ENCODE measurements at places on chromosomes 4 and X.

- no peak for DNase-seq
Observed at GRCh38 chrX:132474544-132475248, 14.1 kb downstream of the MBNL3 start.

DNA sequence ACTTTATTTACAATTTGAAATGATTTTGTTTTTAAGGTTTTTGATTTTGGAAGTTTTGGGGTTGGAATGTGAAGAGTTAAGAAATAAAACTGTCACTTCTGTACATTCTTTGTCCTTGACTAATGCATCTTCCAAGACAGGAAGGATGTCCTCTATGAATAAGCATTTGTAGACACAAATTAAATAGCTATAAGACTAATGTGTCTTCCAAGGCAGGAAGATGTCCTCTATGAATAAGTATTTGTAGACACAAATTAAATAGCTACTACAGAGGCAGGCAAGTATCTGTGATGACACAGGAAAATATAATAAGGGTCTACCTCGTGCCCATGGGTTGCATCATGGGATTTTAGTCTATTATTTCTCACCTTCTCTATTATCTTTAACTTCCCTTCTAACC lies 14.5 kb downstream of the PRSS48 start:
- DNase-seq = no peak

DNA sequence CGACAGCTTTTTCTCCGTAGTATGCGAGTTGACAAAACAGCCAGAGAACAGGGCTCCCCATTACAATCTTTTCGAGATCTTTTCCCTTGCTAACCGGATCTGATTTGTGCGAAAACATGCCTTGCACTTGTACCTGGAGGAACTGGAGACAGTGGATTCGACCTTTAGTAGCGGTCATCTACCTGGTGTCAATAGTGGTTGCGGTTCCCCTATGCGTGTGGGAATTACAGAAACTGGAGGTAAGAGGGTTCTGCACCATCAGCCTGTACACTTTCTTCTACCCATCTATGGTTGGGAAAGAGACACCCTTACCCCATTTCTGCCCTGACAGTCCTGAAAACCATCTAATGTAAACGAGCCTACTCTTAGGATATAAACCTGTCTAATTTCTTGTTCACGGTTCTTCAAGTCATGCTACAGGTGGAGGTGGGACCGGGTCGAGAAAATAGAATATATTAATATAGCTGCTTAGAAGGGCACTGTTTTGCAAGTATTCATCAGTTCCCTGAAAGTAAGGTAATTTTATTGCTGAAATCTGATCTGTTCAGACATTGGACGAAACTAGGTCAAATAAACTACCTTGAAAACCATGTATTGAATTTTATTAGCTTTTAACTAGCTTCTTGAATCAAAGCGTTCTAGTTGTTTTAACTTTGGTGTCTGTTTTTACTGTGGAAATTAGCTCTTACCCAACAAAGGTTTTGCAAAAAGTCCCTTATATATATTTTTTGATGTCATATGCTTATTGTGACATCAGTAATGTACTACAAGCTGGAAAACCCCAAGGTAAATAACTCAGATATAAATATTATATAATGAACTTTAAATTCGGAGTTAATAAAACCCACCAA lies 869 bp downstream of the TMEM184C start:
- peak; percentile 13 for DNase-seq

DNA sequence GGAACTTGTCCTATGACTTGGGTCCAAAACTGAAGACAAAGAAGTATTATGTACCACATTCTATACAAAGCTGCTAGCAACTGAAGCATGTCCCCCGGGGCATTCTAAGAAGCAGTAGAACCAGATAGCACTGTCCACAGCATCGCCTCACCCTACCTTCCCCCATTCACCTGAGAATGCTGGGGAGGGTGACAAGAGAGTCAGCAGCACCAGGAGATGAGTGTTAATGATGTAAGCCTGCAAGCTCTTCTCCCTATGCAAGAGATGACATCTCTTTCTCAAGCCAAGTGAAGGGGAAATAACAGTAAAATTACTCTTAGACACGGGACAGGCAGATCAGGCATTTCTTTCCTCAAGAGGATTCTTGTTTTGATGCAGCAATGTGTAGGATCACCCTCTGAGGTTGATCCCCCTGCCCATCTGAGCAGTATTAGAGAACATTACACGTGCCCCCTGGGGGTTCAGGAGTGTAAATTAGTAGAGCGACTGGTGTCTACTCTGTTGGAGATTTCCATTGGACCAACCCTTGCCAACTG lies 13.9 kb upstream of the TLR1 start:
- peak; percentile 55 for DNase-seq

DNA sequence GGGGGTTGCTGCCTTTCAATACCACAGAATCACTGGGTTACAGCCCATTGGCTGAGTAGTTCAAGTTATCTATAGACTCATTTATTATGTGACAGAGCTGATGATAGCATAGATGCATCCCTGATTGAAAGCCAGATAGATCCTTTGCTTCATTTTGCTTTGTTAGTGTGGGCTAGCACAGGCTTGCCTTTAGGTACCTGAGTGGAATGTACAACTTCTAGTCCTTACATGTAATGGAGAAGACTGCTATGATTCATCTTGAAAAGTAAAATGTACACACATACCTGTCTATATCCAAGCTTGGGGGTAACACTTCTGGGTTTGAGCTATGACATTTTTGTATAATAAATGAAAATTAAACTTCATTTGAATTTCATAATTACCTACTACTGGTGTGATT lies 226.0 kb upstream of the FTHL17 start:
- DNase-seq = no peak

GRCh38 chr4:78732332-78733104 lies 43.6 kb upstream of the BMP2K start:
- DNase-seq = no peak

DNA sequence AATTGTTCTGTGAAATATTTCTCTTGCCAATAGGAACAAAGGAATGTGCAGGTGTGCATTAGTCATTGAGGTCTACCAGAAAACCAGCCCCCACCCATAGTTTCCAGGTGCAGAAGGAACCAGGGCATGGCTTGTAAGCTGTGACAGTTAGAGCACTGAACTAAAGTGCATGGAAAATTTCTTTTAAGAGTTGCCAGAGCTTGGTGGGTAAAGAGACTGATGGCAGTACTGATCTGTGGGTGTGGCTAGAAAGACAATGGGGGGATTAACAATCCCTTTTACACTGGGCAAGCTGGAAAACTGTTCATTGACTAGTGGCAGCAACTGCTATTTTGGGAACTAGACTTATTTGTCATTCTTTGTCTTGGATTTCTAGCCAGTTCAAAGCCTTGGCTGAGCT lies 326.9 kb downstream of the PCDH19 start:
- no peak for DNase-seq

DNA sequence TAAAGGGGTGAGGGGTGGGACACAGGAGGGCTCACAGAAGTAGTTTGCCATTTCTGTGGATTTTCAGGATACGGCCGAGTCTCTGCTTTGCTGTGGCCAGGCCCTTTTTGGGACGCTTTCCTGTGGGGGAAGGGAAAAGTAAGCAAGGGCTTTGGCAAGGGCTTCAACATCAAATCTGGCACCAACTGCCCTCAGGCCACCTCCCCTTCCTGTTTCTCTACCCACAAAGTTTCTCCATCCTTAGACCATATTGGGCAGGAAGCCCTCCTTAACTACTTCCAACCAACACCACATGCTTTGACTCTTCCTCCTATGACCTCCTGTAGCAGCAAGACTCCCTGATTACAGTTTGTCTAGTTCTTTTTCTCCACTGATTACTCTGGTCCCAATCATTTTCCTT lies 105.1 kb downstream of the PHF8 start:
- no peak for DNase-seq

- DNase-seq = no peak
Observed at GRCh38 chr4:24837781-24838180, 42.4 kb downstream of the SOD3 start.

- DNase-seq = no peak
Observed at GRCh38 chr4:3269991-3270611, 21.1 kb downstream of the MSANTD1 start.

- peak; percentile 39 for DNase-seq
Observed at GRCh38 chr4:47933840-47934239, 19.5 kb upstream of the NFXL1 start.

GRCh38 chr4:89296896-89297295 lies 10.7 kb downstream of the GPRIN3 start:
- DNase-seq = no peak

GRCh38 chrX:118632862-118633261 lies 94.5 kb upstream of the IL13RA1 start:
- peak; percentile 35 for DNase-seq

- no peak for DNase-seq
Observed at GRCh38 chr4:128924951-128925350, 115.5 kb downstream of the JADE1 start.

DNA sequence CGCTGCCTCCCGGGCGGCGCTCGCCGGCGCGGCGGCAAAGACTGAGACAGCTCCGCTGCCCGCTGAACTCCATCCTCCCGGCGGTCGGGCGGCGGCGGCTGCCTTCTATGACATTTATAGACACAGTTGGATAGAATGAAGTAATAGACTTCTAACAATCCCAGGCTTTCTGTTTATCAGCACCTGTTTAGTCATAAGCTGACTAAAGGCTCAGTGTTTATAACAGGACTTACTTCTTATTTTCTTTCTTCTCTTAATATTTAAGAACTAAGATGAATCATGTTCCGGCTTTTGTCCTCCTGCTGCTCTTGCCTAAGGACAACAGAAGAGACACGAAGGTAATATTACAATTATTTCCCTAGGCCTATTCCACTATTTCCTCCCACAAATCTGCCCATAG lies 3.9 kb downstream of the ARL13A start:
- no peak for DNase-seq

- DNase-seq = no peak
Observed at GRCh38 chr4:140302151-140302859, 71.1 kb upstream of the SCOC start.

DNA sequence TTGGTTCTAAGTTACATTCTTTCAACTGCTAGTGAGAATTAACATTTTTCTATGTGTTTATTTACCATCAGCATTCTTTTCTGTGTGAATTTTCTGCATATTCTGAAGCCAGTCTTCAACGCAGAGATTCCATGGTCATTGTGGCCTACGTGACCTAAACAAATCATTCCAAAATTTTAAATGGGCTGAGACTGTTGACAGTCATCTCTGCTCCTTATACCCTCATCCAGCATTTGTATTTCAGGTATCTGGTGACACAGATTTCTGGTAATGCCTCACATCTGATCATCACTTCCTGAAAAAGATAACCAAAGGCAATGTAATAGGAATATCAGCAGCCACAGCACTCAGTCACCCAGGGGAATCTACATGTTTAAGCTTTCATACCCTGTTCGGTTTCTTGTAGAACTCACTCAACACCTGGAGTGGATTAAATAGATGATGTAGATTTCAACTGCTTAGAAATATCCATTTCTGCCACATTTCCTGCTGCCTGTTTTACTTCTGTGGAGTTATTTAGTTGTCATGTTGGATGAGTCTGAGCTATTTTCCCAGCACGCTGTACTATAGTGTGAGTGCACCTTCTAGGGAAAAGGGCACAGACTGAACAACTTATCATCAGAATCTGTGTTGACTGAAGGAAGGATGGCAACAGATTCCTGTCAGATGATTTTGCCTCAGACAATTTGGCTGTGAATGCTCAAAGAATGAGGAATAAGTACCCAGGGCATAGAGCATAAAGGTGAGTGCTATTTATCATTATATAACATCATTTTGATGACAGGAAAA lies 73.0 kb upstream of the HPGD start:
- no peak for DNase-seq

DNA sequence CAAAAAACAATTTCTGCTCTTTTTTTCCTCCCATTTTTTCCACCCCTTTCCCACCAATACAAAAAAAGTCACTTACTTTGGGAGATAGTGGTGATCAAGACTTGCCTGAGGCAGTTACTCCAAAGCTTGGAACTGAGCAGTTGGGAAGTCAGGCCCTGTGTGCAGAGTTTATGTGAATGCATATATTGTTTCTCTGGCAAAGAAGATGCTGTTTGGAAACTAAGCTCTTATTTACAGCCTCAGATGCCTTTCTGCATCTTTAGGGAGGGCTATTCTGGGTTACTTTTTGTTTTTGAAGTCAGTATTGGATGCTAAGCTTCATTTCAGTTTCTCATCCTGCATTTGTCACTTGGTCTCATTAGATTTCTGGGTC lies 136.3 kb downstream of the ZNF330 start:
- no peak for DNase-seq

DNA sequence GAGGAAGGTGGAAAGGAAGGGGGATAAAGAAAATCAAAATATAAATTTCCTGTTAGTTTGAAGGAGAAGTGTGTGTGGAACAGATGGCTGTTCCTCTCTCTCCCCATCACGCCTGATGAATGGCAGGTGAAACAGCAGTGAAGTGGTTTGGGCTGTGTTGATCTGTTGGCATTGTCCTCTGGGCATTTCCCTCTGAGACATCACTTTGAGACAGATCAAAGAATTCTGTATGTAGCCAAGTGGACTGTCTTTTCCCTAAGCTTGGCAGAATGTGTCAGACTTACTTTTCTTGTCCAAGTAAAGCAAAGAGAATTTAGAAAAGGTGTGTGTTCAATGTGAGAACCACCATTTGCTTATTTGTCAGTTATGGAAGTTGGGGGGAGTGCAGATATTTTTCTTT lies 47.5 kb downstream of the SEPTIN11 start:
- DNase-seq = no peak

- DNase-seq = no peak
Observed at GRCh38 chr4:138037696-138038095, 204.5 kb downstream of the SLC7A11 start.

- no peak for DNase-seq
Observed at GRCh38 chrX:17769701-17770269, 32.5 kb downstream of the SCML1 start.

- DNase-seq = no peak
Observed at GRCh38 chr4:146506272-146506671, 15.5 kb downstream of the SLC10A7 start.

- no peak for DNase-seq
Observed at GRCh38 chr4:2296631-2297601, 35.0 kb upstream of the MXD4 start.

GRCh38 chrX:155544881-155545280 lies 67.9 kb downstream of the TMLHE start:
- no peak for DNase-seq

- DNase-seq = no peak
Observed at GRCh38 chr4:150682126-150682525, 100.2 kb downstream of the MAB21L2 start.

DNA sequence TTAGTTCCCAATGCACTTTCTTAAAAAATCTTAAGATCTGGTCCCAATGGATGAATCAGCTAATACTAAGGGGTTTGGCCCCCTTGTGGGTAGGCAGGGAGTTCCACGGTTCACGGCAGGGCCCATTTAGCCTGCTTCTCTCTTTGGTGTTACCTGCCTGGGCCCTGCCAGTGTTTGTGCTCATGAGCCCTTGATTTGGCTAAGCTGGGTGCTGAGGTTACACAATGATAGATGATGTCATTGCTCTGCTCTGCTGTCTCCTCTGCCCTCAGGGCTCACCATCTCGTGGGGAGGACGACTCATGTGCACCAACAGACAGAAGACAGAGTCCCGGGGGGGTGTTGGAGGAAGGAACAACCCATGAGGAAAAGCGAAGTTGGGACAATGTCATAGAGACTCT lies 24.4 kb downstream of the RTL5 start:
- DNase-seq = no peak

- no peak for DNase-seq
Observed at GRCh38 chr4:168689791-168690190, 192.9 kb downstream of the PALLD start.

All from GM10248 (cell line).